ENCODE measurements at places on chromosomes 2 and 18. TPM values are rescaled to one million over a fixed set of nuclear protein-coding genes. Genes with fewer than 3 reads are reported as not detected.

GRCh38 chr2:215506604-215506990 is 70.7 kb upstream of the FN1 start:
- no peak overlapping the region for H3K27ac ChIP-seq
- no peaks in the 10 kb centered on the region for H3K36me3 ChIP-seq
- no peak overlapping the region for H3K4me3 ChIP-seq
- H3K4me1 ChIP-seq: no peaks in the 10 kb centered on the region
- no peaks in the 10 kb centered on the region for H3K27me3 ChIP-seq

DNA sequence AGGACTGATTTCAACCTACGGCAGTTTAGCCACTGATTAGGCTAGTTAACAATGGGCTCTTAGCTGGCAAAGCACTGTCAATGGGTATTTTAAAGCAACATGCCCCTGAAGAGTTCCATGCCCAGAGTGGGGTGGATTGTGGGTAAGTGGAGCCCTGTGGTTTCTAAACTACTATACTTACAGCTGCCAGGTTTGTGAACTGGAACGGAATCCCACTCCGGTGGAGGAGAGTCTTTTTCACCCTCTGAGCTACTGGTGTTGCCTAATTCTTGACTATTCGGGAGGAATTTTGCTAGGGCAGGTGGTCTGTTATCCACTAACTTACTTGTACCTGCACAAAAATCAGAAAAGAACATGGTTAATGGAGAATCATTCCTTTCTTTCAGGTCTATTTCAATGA is 52.6 kb downstream of the ZAP70 start:
- H3K4me3 ChIP-seq: no peak overlapping the region
- peaks cover 2% of the 10 kb centered on the region for H3K4me1 ChIP-seq
- H3K27me3 ChIP-seq: no peaks in the 10 kb centered on the region
- DNase-seq: no peak

Gene GPR39
- not detected for total RNA-seq

- H3K4me1 ChIP-seq: no peaks in the 10 kb centered on the region
- no peak for DNase-seq
- no peaks in the 10 kb centered on the region for H3K27me3 ChIP-seq
Observed at GRCh38 chr18:36942264-36942663, 113.3 kb downstream of the KIAA1328 start.

GRCh38 chr2:188096910-188097309 is 194.8 kb upstream of the GULP1 start:
- no peak for DNase-seq
- no peaks in the 10 kb centered on the region for H3K27me3 ChIP-seq
- no peak overlapping the region for H3K27ac ChIP-seq
- no peaks in the 10 kb centered on the region for H3K4me1 ChIP-seq
- H3K36me3 ChIP-seq: no peaks in the 10 kb centered on the region

- no peaks in the 10 kb centered on the region for H3K4me1 ChIP-seq
- H3K36me3 ChIP-seq: no peaks in the 10 kb centered on the region
- no peak overlapping the region for H3K27ac ChIP-seq
- H3K27me3 ChIP-seq: no peaks in the 10 kb centered on the region
Observed at GRCh38 chr2:108346827-108347226, 30.9 kb upstream of the SULT1C4 start.

- H3K27ac ChIP-seq: no peak overlapping the region
- no peak overlapping the region for H3K4me3 ChIP-seq
- H3K4me1 ChIP-seq: no peaks in the 10 kb centered on the region
- H3K36me3 ChIP-seq: no peaks in the 10 kb centered on the region
- no peaks in the 10 kb centered on the region for H3K27me3 ChIP-seq
Observed at GRCh38 chr2:216606551-216607276, 26.5 kb upstream of the IGFBP2 start.

Gene ARHGEF4
- 22.7 TPM for total RNA-seq

Gene SNTG2
- 0.73 TPM for total RNA-seq

DNA sequence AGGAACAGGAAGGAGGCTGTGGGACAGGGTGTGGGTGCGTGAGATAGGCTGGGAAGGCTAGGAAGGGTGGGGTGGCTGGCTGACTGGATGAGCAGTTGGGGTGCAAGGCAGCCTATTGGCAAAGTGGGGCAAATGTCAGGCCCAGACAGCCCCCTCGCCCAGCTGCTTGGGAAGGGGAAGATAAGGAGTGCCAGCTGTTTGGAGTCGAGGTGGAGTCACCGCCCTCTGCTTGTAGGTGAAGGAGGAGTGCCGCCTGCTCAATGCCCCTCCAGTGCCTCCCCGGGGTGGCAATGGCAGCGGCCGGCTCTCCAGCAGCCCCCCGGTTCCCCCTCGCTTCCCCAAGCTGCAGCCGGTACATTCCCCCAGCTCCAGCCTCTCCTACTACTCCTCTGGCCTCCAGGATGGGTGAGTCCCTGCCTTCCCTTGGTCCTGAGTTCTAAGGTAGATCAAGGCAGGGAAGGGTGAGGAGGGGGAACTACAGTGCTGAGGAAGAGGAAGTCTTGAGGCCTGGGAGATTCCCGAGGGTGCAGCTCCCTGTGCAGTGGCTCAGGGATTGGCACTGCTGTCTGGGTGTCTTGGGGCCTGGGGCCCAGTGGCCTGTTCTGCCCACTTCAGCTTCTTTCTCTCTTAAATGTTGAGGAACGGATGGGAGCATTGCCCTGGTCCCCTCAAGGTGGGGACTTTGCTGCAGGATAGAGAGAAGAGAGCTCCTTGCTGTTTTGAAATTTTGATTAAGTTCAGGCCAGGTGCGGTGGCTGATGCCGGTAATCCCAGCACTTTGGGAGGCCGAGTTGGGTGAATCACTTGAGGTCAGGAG is 13.3 kb downstream of the GAREM2 start:
- no peak for DNase-seq
- H3K4me3 ChIP-seq: no peak overlapping the region
- no peaks in the 10 kb centered on the region for H3K27me3 ChIP-seq
- peaks cover 9% of the 10 kb centered on the region for H3K4me1 ChIP-seq
- no peaks in the 10 kb centered on the region for H3K36me3 ChIP-seq

All from ovary (tissue), 10 donors.